Hematopoietic multipotent progenitor cell treated with erythropoietin and hydrocortisone succinate and interleukin-3 and kit ligand, for 17 days (in vitro differentiated cells): ENCODE measurements at places on chromosomes 4 and X.

GRCh38 chr4:99185581-99185980, 33.5 kb downstream of the ADH6 start:
- DNase-seq = no peak

DNA sequence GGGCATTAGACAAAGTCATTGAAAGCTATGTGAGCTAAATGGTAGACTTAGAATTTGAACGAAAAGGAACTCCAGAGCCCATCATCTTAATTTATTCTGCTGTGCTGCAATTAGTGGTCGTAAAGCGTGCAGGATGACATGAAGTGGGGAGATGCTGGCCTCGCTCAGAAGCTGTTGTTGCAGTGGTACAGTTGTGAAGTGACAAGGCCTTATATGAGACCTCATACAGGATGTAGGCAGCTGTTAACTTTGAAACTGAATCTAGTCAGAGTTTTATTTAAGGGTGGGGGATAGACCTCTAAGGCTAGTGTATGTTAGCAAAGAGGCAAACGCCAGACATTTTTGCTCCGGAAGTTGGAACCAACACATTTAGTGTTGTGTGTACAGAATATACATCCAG, 13.4 kb downstream of the KLF3 start:
- DNase-seq = no peak

- DNase-seq = no peak
Observed at GRCh38 chr4:6785572-6785925, 3.0 kb downstream of the KIAA0232 start.

- DNase-seq = no peak
Observed at GRCh38 chrX:137743414-137743813, 177.5 kb downstream of the ZIC3 start.

- no peak for DNase-seq
Observed at GRCh38 chr4:56931924-56932323, 24.2 kb downstream of the REST start.
